Occipital lobe (tissue), 3 donors: ENCODE measurements at places on chromosomes 2 and 18. TPM values are rescaled to one million over a fixed set of nuclear protein-coding genes. Genes with fewer than 3 reads are reported as not detected.

- DNase-seq = no peak
Observed at GRCh38 chr2:165277860-165278656, 38.8 kb downstream of the SCN2A start.

GRCh38 chr18:27746241-27746640 lies 430.7 kb downstream of the CDH2 start:
- no peak for DNase-seq

NT5DC4 gene
- not detected for total RNA-seq

INPP5D gene
- total RNA-seq = 2.5 TPM

EML6 gene
- total RNA-seq = 12.9 TPM

CDK15 gene
- total RNA-seq = not detected

RAB31 gene
- total RNA-seq = 27.6 TPM
